Colonic mucosa (tissue), 4 donors: ENCODE measurements at places on chromosomes 3 and 15. TPM values are rescaled to one million over a fixed set of nuclear protein-coding genes. Genes with fewer than 3 reads are reported as not detected.
A peak's percentile ranks its signal among the peaks of the same experiment; 100 is the strongest.

MUC20 gene
- total RNA-seq, result 58.1 TPM

TMEM212 gene
- total RNA-seq, result not detected

TGM5 gene
- total RNA-seq, result not detected

TGFBR2 gene
- total RNA-seq, result 53.5 TPM

SLC24A5 gene
- total RNA-seq, result not detected

TNFSF10 gene
- 57.2 TPM for total RNA-seq

TMF1 gene
- 39.0 TPM for total RNA-seq

GOLGA6L7 gene
- not detected for total RNA-seq

CAMK2N2 gene
- total RNA-seq, result 0.19 TPM

BFSP2 gene
- total RNA-seq, result not detected

GRCh38 chr3:81199587-81199986 is 561.9 kb downstream of the GBE1 start:
- DNase-seq, result no peak

GRCh38 chr3:51389423-51390183 is 1.5 kb upstream of the RBM15B start:
- peak; percentile 63 for DNase-seq

DNA sequence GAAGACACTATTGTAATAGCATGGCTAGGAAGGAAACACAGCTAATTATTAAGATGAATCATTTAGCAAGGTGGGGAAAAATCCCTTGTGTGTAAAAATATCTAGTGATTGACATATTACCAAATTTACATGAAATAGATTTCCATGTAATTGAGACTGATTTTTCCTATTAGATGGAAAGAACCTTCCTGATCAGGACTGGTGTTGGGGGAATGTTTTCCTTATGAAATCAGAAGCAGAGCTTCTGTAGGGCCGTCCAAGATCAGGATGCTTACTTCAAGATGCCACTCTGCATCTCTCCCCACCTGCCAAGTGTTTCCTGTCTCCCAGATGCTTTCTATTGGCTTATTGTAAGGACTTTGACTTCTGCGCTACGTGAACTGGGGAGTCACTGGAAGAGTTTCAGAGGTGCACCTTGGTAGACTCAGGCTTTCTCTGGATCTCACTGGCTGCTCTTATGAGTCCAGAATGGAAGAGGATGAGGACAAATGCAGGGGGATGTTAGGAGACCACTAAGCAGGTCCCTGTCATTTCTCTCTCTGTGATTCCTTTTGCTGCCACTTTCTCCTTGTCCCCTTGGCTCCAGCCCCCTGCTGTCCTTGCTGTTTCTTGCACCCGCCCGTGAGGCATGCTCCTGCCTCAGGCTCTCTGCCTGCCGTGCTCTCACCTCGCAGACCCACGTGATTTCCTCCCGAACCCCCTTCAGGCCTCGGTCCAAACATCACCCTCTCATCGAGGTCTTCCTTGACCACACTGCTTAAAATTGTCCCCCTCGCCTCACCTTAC is 30.1 kb downstream of the BTD start:
- DNase-seq, result no peak

DNA sequence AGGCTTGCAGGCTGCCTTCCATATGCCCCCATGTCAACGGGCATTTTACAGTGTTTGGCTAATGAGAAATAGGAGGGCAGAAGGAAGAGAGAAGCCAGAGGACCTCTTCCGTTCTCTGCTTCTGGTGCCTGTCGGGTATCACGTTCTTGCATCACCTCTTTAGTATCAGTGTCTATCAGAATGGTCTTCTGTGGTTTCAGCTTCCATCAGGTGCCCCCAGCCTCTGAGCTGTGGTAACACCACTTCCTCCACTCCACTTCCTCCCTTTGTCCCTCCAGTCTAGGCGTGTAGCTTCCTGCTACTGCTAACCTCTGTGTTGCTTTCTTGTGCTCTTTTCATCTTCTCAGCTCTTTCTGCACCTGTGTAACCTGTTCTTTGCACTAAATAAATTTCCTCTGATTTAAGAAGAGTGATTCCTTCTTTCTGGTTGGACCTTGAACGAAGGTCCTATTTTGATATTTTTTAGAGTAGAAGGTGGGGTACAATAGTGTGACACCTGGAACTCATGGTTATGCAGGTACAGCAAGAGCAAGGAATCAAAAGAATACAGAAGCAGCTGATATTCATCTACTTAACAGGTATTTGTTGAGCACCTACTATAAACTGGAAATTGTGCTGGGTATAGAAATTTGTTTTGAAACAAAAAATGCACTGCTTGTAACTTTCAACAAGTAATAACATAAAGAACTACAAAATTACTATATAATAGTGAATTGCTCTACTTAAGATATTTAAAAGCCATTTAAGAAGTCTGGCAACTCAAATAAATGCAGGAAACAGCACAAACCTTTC is 27.4 kb upstream of the FOXB1 start:
- no peak for DNase-seq

- no peak for DNase-seq
These were observed 344.9 kb upstream of the SLCO3A1 start for GRCh38 chr15:91508633-91509032.

DNA sequence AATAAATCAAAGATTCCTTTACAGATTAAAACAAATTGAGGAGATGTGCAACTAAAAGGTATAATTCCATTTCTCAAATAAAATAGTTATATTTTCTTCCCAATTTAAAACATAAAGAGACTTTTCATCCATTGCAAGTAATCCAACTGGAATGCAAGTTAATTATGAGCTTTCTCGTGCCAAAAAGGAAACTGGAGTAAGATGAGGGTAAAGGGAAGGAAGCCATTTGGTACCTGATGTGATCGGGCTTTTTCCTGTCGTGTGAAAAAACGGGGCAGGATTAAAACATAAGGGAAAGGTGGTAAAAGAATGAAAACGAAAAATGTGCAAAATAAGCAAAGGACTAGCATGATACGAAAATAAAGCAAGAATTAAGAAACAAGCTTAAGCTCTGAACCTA is 41.8 kb upstream of the XXYLT1 start:
- DNase-seq, result no peak

DNA sequence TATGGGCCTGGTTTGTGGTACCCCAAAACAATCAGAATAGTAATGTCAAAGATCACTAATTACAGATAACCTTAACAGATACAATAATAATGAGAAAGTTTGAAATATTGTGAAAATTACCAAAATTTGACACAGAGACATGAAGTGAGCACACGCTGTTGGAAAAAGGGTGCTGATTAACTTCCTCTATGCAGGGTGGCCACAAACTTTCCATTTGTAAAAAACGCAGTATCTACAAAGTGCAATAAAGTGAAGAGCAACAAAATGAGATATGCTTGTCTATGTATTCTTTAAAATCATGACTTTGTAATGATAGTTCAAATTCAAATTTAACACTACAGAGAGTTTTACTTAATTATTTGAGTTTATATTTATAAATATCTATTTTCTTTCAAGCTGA is 7.6 kb upstream of the TIGIT start:
- no peak for DNase-seq

GRCh38 chr3:186152889-186153292 is 44.0 kb upstream of the ETV5 start:
- no peak for DNase-seq

- DNase-seq, result no peak
These were observed 2.2 kb upstream of the UBA3 start for GRCh38 chr3:69082361-69082760.

- no peak for DNase-seq
These were observed 32.6 kb downstream of the SERPINI2 start for GRCh38 chr3:167441256-167441655.

- no peak for DNase-seq
These were observed 59.8 kb downstream of the AGTR1 start for GRCh38 chr3:148757238-148758215.

DNA sequence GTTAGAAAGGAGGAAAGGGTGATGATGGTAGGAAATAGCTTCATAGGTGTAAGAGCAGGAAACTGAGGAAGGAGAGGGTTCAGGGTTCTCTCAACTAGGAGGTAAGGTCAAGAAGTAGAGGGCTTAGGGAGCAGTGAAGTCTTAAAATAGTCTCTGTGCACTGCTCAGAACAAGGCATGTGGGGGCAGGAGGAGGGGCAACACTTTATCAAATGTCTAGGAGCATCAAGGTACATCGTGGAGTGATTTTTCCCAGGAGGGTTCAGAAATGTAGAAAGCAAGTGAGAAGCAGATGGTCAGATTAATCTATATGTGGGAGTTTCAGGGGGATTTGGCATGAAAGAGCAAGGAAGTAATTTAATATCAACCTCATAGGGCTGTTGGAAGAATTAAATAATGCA is 58.8 kb downstream of the TNIK start:
- DNase-seq, result no peak

DNA sequence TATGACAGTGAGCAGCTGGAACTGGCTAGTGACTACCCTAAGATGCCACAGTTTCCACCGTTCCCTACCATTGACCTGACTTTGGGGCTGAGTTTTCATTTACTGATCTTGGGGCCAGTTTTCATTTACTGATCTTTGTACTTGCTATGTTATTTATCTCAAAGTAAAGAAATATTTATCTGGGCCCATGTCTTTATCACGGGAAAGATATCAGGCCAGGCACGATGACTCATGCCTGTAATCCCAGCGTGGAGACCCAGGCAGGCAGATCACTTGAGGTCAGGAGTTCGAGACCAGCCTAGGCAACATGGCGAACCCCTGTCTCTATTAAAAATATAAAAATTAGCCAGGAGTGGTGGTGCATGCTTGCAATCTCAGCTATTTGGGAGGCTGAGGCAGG is 83.5 kb downstream of the EOMES start:
- no peak for DNase-seq

DNA sequence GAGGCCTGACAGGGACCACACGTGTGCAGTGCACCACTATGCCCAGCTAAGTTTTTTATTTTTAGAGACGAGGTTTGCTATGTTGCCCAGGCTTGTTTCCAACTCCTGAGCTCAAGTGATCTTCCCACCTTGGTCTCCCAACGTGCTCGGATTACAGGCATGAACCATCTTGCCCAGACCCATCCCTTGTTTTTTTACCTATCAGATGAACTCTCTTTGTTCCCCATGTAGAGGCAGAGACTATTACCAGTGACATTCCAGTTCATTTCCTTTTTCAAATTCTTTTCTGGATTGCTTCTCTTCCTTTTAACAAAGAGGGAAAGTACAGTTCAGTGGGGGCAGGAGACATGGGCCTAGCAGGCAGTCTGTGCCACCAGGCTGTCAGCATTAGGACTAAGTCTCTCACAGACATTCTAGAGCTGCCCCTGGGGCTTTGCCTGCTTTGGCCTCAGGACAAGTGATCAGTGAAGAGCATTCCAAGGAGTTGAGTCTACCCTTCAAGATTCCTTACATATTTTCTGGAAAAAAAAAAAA is 103.5 kb upstream of the SLC7A14 start:
- DNase-seq, result no peak

GRCh38 chr3:30804984-30805383 is 89.5 kb downstream of the GADL1 start:
- no peak for DNase-seq

GRCh38 chr15:85000189-85000864 is 18.7 kb downstream of the PDE8A start:
- DNase-seq, result no peak

GRCh38 chr15:99845009-99845408 is 111.8 kb upstream of the LYSMD4 start:
- no peak for DNase-seq

DNA sequence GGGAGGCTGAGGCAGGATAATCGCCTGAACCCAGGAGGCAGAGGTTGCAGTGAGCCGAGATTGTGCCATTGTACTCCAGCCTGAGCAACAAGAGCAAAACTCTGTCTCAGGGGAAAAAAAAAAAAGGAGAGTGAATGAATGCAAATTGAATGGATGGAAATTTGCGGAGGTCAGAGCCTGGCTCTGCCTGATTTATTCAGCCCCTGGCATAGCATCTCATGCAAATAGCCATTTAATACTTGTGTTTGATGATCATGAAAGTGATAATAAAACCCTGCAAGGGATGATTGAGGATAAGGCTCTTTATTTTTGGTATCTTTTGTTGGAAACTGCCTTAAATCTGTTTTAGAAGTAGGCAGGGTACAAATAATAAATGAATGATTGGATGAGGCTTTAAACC is 133.0 kb upstream of the SEMA6D start:
- no peak for DNase-seq

- DNase-seq, result no peak
These were observed 5.5 kb upstream of the TEX55 start for GRCh38 chr3:119140466-119140865.

DNA sequence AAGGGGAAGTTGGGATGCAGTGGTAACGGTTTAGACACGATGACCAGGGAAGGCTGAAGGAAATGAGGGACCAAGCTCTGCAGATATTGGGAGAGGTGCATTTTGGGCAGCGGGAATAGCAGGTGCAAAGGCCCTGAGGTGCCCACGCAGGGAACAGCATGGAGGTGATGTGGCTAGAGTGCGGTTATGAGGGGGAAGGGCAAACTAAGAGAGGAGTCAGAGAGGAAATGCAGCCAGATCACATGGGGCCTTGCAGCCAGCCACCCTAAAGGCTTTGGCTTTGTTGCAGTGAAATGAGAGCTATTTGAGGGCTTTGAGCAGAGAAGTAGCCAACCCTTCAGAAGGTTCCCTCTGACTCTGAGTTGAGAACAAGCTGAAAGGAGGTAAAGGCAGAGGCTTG is 2.6 kb downstream of the SPATA12 start:
- DNase-seq, result no peak

GRCh38 chr3:13150624-13151023 is 77.4 kb upstream of the IQSEC1 start:
- DNase-seq, result no peak

- no peak for DNase-seq
These were observed 184.7 kb downstream of the RAB11A start for GRCh38 chr15:66053991-66054390.

GRCh38 chr3:19364148-19364547 is 215.8 kb downstream of the KCNH8 start:
- no peak for DNase-seq

GRCh38 chr3:41419809-41420208 is 220.5 kb downstream of the CTNNB1 start:
- no peak for DNase-seq

- no peak for DNase-seq
These were observed 88.0 kb downstream of the SHQ1 start for GRCh38 chr3:72760225-72760624.

GRCh38 chr3:12879191-12879815 is 37.9 kb upstream of the RPL32 start:
- DNase-seq, result no peak

DNA sequence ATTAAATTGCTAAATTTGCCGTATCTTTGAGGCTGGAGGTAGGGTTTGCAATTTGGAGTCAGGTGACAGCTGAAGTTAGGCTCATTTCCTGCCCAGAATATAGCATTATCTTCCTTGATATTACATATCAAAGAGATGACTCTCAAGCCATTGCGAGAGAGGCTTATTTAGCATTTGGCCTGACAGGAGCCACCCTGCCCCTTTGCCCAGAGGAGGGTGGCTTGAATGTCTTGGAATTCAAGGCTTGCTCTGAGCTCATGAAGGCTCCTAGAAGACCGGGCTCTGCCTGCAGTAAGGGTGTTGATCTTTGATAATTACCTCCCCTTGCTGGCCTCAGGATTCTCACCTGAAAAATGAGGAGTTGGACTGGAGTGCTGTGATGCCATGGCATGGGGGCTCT is 251.4 kb upstream of the C2CD4B start:
- DNase-seq, result no peak

DNA sequence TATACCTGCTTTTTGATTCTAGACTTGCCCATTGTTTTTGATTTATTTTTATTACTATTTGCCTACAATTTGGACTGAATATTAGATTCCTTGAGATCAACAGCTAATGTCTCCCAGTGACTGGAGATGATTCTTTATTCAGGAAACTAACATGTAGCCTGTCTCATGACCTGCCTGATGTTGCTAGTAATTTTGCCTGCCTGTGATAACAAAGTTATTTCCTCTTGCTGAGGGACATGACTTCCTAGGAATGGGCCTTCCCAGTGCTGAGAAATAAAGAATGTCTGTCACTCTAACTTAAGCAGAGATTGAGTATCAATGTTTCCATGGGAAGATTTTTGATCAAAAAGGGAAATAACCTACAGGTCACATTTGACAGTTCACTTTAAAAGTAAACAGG is 13.4 kb upstream of the NPHP3 start:
- no peak for DNase-seq
